ENCODE measurements at places on chromosomes 4 and X.

DNA sequence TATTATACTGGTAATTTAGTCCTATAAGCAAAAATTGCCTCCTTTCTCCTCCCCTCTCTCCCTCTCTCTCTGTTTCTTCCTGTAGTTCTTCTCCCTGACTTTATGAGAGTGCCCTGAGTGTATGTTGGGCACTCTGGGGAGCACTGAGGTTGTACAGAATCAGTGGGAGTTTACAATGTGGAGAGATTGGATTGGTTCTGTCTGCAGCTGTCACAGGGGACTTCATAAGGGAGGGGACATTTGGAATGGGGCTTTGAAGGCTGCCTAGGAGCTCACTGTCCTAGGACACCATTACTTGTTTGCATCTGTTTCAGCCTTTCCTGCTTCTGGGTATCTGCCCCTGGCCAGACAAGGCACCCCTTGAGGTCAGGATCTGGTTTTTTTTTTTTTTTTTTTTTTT lies 22.9 kb downstream of the SH3TC1 start:
- DNase-seq: no peak

DNA sequence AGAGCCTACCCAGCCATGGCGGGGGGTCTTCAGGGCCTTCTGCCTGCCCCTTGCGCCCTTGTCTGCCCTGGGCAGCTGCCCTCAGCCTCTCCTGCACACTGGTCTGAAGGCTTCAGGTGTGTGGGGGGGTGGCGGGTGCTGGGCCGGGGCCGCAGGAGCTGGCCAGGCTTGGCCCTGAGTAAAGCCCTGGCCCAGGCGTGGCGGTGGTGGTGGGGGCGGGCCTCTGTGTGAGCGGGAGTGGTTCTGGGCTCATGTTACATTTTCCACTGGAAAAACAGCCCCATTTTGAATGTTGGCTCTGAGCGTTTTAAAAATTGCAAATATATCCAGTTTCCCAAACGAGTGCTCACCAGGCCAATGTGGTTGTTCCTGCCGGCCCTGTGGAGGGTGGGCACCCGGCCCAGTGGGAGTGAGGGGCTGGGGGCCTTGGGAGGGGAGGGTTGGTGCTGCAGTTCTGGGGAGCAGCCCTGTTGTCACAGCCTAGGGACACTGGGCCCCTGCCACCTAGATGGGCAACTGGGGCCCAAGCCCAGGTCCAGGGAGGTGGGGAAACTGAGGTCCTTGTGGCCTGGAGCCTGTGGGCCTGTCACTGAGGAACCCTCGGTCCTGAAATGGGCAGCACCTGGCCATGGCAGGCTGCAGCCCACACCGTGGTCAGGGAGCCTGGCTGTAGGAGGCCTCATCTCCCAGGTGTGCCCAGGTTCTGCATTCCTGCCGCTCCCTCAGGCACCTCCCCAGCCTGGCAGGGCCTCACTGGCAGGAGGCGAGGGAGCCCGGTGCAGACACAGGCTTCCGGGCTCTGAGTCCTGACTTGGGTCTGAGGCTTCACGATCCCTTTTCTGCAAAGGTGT lies 28.3 kb downstream of the FGFRL1 start:
- DNase-seq: no peak

DNA sequence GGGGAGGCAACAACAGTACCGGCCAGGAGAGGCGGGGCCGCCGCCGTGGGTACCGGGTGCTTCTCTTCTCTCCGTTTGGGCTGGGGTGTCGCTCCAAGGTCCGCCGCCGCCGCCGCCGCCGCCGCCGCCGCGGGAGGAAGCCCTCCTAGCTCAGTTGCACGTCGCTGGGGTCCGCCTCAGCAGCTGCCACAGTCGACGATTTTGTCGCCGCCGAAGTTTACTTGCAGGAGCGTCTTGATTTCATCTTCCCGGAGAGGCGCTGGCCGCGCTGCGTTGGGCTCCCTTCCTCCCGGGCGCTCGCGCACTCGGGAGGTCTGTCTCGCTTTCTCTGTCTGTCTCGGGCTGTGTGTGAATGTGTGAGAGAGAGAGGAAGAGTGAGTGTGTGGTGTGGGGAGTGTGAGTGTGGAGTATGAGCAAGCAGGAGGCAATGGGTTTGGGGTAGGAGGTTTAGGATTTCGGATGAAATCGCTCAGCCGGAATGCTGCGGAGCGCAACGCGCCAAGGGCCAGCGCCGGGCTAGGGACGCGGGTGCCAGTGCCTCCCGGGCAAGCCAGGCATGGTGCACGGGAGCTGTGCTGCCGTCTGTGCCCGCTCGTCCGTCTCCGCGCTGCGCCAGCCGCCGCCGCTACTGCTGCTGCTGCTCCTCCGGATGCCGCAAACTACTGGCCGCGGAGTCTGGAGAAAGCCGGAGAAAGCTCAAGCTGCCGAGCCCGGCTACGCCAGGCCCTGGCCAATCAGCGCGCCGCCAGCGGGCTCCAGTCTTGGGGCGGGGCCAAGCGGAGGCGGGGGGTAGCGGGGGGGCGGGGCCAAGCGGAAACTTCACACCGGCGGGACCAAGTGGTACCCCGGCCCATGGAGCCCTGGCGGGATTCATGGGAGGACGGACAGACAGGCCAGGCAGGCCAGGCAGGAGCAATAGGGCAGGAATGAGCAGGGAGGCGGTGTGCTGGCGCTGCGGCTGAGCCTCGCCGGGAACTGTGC lies at the start of gene PCDH19:
Gene PCDH19 (minus strand): TSS at position 664 of the 981 bp plus-strand sequence. CDS start 1,676 bp downstream, outside the sequence.
- peak; percentile 65 for DNase-seq

DNA sequence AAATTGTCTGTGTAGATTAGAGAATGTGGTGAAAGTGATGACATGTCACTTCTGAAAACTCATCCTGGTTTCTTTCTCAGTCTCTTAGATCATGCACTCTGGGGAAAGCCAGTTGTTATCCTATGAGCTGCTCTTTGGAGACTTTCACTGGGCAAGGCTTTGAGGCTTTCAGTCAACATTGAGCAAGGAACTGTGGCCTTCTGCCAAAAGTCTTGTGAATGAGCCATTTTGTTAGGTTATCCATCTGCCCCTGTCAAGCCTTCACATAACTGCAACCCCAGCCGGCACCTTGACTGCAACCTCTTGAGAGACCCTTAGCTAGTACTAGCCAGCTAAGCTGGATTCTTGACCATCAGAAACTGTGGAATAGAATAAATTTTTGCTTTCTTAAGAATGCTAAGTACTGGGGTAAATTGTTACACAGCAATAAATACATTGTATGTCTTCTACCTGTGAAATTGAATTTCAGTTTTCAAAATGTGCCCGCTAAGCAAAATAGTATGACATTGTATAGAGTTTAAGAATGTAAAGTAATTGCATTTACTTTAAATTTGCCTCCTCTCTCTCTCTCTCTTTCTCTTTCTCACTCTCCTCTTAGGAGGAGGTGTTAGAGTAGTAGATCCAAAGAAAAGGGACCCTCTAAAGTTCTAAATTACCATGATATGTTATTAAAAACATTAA lies 1273.0 kb downstream of the RAPGEF2 start:
- DNase-seq: no peak

GRCh38 chr4:78774417-78774816 lies 1.7 kb upstream of the BMP2K start:
- no peak for DNase-seq

- DNase-seq: no peak
Measured at GRCh38 chr4:78799551-78800495, 23.7 kb downstream of the BMP2K start.

DNA sequence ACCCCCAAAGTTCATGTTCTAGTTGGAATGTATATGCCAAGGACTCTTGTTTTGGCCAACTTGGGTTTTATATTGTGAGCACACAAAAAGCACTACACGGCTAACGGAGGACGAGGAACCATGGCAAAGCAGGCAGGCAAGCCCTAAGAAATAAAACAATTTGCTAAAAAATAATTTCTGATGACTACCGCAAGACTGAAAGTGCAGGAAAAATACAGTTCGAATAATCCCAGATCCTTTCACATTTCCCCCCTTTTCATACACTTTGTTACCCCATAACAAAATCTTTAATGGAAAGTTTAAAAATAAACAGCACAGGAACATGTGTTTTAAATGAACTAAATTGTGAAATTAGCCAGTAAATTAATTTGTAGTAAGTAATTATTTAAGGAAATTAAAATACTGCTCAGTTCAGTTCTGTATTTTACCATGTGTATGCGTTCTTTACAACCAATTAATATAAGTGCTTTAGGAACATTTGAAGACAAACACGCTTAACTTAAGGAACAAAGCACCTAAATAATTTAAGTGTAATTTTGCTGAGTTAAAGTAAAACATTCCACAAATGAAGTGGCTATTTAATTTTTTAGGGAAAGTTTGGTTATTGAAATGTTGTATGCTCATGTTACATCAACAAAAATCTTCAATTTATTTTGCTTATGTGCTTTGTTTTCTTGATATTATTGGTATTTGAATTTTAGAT lies 12.4 kb upstream of the PITX2 start:
- no peak for DNase-seq

DNA sequence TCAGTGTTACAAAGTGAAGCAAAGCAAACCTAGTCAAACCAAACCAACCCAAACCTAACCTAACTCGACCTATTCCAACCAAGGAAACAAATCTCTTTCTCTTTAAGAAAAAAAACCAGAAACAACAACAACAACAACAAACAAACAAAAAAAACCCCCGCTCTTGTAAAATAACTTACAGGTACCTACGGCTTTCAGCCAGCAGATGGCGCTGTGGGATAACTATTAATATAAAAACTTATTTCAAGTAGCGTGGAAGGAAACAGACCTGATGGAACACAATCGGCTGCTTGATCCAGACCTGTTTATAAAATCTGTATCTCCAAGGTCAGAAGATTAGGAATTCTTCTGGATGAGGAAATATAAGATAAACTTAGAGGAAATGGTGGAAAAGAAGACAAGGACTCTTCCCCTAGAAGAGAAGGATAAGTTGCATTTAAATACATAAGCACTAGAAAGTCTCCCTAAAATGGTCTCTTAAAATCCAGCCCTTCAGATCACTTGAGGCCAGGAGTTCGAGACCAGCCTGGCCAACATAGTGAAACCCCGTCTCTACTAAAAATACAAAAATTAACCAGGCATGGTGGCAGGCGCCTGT lies 34.4 kb upstream of the CDKL5 start:
- peak; percentile 55 for DNase-seq

DNA sequence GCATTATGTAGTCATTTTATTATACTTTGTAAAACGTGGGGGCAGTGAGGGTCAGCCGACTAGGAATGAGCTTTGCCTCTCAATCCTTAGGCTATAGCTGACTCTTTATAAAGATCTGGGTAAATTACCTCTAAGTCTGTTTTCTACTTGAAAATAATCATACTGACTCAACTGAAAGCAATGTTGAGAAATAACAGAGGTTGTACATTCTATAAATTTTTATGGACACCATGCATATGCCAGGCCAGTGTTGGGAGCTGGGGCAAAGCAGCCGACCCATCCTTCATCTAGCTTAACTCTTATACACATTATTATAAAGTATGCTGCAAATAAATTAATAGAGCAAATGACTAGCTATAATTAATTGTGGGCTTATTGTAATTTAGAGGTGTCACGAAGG lies 2.2 kb upstream of the DCUN1D4 start:
- DNase-seq: no peak

GRCh38 chr4:14452764-14453163 lies 549.5 kb upstream of the CPEB2 start:
- DNase-seq: no peak

DNA sequence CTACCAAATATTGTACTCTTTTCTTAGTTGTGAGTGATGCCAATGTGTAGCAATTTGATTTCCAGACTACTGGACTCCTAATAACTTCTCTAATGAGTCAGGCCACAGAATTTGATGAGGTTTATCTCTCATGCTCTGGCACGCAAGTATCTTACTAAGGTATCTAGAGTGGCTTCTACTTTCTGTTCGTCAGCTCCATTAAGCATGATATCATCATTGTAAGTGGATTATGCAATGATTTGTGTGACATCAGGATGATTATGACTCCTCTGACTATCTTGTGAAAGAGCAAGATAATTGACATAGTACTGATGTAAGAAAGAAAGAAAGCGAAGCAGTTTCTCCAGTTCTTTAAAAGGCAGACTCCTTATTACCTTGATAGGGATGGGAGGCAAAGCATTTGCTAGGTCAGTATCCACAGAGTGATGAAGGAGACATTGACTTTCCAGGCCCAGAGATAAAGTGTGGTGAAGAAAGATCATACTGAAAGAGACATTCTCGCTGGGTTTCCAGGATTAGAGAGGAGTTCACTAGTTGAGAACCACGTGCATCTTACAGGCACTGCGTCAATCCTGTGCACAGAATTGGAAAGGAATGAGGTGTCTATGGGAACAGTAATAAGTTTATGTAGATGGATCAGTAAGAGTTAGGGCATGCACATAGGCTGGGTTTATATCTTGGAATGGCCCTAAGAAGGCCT lies 161.9 kb upstream of the STK26 start:
- no peak for DNase-seq

- DNase-seq: no peak
Measured at GRCh38 chr4:48262926-48263325, 6.7 kb downstream of the TEC start.

DNA sequence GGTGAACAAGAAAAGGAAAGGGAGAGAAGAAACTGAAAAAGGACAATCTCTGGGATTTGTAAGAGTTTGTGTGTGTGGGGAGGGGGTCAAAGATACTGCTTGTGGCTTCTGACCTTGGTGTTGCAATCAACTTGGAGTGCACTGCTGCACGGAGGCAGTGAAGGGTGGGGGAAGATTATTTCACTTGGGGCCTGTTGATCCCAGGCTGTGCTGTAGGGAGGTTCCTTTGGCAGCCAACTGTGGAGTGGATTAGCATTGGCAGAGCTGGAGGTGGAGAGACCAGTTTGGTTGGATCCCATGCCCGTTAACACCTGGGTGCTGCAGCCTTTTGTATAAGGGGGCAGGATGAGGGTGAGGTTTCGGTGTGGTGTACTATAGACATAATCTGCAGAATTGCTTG lies 38.2 kb downstream of the AFF1 start:
- no peak for DNase-seq

DNA sequence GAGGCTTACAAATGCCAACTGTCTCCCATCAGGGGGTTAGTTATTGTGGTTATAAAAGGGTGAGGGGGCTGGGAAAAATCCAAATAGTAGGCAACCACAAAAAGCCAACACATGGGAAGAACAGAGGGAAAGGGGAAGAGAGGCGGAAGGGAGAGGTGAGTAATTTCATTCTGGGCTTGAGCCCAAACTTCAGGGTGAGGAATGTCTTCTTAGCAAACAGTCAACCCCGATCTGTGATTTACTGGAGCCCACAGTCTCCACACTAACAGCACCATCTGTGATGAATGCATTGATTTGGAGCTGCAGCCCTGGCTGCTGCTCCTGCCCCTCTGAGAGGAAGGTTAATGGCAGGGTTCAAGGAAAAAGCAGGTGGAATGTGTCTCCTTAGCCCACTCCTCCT lies 162.2 kb upstream of the GPR101 start:
- no peak for DNase-seq

DNA sequence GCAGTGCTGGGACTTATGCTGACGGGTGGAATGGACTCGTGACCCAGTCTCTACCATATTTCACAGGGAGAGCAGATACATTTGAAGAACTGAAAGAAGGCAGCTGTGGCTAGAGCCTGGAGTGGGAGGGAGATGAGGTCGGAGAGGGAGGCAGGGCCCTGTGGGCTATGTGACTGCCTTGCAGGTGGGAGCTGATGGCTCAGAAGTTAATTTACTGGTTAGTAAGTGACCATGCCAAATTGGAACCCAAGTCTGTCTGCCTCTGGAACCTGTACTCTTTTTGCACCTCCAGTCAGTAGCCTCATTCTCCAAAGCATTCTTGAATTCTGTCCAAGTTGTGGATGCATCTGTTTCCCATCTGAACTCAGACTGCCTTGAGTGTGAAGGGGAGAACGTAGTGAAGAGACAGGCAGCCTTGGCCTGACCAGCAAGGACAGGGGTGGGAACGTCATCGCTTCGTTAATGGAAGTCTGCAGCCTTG lies 92.3 kb downstream of the REPS2 start:
- no peak for DNase-seq

GRCh38 chr4:2487632-2488031 lies 18.7 kb downstream of the RNF4 start:
- DNase-seq: no peak

All from activated CD4-positive, alpha-beta memory T cell treated with anti-CD3 and anti-CD28 coated beads for 36 hours (primary cell).